ENCODE measurements at places on chromosomes 7 and 10. TPM values are rescaled to one million over a fixed set of nuclear protein-coding genes. Genes with fewer than 3 reads are reported as not detected.

ZNF12 gene
- 20.1 TPM for total RNA-seq

ZNF804B gene
- not detected for total RNA-seq

- DNase-seq = no peak
These were observed 838 bp upstream of the DLX6 start for GRCh38 chr7:97004247-97005182.

DNA sequence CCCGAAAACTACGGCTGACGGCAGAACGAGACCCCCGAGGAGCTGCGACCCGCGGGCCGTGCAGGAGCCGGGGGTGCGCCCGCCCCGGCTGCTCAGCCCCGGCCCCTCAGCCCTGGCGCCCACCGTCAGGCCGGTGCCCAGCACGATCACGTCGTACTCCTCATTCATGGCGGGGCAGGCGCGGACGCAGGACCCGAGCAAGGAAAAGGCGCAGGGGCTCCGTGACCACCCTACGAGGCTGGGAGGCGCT lies 218 bp downstream of the GDI2 start:
- DNase-seq = no peak

- DNase-seq = peak; percentile 54
These were observed 13.1 kb downstream of the TAS2R41 start for GRCh38 chr7:143490717-143491306.

GRCh38 chr10:19658131-19658530 lies 158.1 kb upstream of the PLXDC2 start:
- DNase-seq = no peak

DNA sequence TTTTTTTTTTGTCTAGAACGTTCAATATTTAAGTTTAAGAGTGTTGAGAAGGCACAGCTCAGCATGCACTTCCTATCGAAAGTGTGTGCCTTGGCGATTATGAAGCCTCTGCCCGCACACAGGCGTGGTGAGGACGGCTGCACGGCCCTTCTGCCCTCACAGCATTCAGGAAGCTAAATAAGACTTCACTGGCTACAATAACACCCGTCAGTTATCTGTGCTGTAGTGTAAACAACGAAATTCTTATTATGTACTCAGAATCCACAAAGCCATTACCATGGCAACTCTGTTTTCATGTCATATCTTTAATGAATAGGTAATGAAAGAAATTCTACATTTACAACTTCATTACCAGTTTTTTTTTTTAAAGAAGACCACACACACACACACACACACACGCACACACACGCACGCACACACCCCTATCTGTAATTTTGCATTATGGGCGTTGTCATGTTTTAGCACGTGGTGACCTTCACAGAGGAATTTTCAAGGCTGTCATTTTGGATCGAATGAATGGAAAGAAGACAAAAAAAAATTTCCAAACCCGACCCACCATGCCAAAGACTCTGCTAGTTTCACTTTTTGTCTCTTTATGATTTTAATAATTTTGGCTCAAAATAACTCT lies 254.8 kb upstream of the CTBP2 start:
- no peak for DNase-seq

GRCh38 chr7:157462840-157463239 lies 126.0 kb downstream of the DNAJB6 start:
- no peak for DNase-seq

DNA sequence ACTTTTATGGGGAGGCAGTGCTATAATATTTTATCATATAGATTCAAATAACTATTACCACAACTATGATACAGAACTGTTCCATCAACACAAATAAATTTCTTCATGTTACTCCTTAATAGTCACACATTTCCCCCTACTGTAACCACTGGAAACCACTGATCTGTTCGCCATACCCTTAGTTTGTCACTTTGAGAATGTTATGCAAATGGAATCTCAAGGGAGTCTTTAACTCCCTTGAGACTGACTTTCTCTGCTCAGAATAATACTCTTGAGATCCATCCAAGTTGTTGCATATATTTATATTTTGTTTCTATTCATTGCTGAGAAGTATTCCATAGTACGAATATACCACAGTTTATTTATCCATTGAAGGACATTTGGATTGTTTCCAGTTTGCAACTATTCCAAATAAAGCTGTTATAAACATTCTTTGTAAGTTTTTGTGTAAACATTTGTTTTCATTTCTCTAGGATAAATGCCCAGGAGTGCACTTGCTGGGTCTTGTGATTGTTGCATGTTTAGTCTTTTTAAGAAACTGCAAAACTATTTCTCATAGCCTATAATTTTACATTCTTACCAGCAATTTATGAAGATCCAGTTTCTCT lies 19.7 kb upstream of the PON2 start:
- no peak for DNase-seq

GRCh38 chr10:10489076-10489475 lies 528.6 kb upstream of the CELF2 start:
- no peak for DNase-seq

GRCh38 chr7:69706070-69706469 lies 107.8 kb downstream of the AUTS2 start:
- no peak for DNase-seq

GRCh38 chr7:156650042-156650441 lies 9.5 kb downstream of the RNF32 start:
- DNase-seq = no peak

DNA sequence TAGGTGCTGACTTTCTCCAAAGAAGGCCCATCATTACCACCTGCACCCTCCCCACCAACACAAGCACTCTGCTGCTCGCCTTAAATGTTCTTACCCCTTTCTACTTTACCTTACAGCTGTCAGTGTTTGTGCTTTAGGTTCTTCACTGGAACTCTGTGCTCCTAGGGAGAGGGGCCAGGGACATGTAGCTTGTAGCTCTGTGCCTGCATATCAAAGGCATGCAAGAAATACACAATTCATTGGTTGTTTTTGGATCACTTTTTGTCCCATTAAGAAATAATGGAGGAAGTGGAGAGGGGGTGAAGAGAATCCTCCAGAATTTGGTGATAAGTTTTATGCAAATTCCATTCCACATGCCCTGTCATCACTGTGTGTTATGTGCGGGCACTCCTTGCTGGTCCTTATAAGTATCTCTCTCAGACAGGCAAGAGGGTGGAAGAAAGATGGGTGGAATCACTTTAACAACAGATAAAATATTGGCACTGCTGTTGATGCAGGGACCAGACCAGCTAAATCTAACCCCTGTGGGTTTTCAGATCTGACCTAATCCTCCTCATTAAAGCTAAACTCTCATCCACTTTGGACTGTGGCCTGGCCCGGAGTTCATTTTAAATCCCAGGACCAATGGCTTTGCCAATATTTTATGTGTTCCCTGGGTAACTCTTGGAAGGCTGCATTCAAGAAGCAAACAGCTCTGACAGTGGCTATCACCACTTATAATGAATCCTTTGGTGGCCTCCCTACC lies 375.8 kb upstream of the NFE2L3 start:
- DNase-seq = no peak
